ENCODE measurements at places on chromosomes 7 and 10.
A peak's percentile ranks its signal among the peaks of the same experiment; 100 is the strongest.

DNA sequence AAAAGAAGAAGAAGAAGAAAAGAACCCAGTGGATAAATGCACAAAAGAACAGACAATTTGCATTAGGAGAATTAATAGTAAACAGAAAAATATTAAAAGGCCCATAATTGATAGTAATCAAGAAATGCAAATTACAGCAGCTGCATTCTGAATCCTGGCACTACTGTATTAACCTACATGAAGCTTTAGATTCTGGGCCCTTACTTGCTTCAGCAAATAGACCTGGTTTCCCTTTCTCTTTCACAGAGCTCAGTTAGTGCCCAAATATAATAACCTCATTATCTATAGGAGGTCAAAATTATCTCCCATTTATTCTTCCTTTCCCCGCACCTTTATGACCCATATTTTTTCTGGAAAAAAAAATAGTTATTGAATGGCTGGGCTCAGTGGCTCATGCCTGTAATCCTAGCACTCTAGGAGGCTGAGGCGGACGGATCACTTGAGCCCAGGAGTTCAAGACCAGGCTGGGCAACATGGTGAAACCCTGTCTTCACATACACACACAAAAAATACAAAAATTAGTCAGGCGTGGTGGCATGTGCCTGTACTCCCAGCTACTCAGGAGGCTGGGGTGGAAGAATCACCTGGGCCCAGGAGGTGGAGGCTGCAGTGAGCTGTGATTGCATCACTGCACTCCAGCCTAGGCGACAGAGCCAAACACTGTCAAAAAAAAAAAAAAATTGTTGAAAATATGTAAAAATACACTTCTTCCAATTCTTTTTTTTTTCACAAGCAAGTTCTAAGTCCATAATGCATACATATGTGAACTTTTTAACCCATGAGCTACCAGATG, 36.0 kb upstream of the PIK3AP1 start:
- DNase-seq, result no peak

DNA sequence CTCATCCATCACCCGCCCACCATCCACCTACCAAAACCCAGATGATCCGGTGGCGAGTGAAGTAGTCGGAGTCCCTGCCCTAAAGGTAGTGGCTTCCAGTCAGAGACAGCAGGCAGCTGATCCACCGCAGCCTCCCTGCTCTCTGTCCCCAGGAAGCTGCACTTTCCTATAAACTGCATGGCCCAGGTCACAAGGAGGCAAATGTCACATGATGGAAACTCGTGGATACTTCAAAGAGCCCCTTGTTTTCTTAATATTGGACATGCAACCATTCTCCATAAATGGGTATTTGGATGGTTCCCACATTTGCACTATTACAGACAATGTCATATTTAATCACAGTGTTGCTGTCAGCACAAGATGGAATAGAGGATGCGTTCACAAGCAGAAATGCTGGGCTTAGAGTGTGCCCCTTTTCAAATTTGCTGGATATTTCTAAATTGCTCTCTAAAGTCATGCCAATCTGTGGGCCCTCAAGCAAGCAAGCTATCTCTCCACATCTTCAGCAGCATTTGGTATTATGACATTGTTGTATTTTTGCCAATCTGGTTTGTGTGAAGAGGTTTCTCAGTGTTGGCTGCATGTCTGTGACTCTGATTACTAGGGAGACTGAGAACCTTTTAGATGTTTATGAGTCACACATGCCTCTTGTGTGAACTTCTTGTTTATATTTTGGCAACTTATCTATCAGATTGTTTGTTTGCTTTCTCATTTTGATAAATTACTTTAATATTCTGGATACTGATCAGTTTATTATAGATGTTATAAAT, 822.0 kb downstream of the TNS3 start:
- no peak for DNase-seq

- DNase-seq, result no peak
These were observed 2.2 kb upstream of the DLX5 start for GRCh38 chr7:97026715-97027426.

DNA sequence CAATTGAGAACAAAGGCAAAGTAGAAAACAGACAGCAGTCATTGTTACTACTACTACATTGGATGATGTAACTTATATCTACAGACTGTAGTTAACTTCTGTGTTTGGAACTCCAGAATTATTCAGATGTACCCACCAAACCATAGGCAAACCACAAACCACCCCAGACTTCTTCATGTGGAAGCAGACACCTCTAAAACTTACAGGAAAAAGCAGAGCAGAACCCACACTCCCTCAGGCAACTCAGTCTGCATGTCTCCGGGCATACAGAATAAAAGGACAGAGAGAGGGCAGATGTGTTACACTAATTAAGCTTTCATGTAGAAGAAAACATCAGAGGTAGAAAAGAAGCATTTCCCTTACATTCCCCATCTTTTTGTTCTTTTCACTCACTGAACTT, 9.0 kb downstream of the LSM5 start:
- DNase-seq, result no peak

DNA sequence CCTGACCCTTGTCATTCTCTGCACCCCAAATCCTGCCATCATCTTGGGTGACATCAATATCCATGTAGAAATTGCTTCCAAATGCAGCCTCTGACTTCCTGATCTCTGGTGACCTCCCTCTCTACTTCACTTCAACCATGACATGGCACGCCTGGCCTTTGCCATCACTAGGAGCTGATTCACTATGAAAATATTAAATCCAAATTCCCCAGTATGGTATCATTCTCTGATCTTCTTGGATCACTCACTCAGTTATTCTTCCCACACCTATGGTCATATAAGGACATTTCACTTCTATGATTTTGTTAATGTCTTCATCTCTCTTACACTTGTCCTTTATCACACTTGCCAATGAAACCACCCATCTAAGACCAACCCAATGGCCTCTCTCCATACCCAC, 73.7 kb upstream of the ODAD2 start:
- DNase-seq, result peak; percentile 17

- peak; percentile 4 for DNase-seq
These were observed 63.6 kb upstream of the TRIM24 start for GRCh38 chr7:138396251-138397070.

DNA sequence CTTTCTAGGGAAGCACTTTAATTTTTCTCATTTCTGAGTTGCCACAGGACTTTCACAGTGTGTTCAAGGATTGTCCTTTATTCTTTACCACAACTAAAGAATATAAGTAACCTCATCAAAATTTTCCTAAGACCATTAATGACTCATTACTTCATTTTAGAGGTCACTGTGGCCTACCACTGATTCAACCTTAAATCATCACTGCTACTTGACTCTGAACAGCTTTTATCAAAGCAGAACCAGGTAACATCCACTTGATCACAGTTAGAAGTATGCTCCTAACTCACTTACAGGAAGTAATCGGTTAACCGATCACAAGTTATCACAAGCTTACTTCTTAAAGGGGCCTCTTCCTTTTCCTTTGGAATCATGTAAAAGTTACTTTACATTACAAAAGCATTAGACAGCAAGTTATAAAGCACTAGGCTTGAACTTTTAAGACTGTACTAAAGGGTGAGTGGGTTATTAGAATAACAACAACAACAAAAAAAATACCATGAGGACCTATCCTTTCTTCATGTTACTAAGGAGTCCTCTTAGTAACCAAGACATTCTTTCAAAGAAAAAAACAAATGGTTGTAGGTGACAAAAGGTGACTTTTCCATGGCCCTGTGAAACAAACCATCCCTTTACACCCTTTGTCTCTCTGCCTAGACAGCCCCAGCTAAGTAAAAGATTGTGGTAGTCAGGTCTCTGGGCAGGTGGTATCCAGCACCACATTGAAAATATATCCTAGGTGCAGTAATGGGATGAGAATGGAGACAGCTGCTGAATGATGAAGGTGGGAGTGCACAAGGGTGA, 40.0 kb upstream of the PDK4 start:
- DNase-seq, result no peak

DNA sequence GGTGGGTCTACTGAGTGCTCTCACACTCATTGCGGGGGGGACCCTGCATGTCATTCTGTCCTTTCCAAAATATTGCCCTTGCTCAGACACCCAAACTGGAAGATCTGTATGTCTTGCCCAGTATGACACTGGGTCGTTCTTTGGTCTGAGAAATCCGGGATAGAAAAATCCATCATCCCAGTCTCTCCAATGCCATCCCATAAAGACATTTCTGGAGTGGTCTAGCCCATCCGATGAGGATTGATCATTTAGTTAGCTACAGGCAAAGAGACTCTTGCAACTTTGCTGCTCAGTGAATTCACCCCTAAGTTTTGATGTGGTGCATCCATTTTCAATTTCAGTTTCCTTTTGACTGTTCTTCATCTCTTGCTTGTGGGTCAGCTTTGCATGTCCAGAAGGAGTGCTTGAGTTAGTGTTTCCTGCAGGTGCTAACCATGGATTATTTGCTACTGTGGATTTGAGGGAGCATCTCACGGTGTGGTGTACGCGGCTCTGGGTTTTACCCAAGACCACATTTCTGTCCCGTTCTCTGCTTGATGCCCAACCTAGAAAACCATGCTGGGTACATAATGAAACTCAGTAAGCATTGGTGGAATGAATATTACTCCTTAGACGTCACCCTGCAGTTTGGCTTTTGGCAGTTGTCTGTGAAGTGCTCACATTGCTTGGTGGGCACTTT, 247.0 kb upstream of the MKI67 start:
- DNase-seq, result no peak

DNA sequence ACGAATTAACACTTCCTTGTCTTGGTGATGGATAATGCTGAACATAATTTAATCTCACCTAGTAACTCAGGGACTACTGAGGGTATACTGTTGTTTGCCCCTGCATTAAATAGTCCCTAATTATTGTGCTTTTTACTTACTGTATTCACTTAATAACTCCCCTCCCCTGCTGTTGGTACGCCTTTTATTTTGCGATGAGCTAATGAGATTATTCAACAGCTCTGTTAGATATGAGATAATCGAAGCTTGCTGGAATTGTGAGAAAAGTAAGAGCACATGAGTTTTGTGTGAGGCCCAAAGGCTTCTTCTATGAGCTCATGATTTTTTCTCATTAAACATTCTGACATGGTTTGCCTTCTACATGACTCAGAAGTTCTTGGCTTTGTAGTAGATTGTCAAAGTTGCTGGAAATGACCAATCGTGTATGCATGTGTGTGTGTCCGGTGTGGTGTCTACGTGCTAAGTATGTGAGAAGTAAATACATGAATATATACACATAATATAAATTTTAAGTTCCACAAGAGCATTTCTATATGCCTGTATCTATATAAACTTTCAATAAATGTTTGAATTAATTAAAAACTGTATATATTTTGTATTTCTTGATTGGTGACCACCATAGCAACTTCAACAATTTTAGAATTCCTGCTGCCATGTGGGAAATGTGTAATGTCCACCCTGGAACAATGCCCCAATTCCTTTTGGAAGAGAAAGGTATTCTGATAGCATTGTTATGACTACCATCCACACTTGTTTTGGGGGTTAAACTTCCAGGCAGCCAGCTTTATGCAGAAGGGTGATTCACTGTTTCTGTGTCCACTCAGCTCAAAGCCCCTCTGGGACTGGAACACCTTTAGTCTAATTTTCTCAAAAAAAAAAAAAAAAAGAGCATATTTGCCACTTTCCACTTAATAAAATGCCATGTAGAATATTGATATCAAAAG, 106.2 kb downstream of the SAMD9 start:
- DNase-seq, result peak; percentile 81

- peak; percentile 29 for DNase-seq
These were observed 1.8 kb downstream of the SEMA3C start for GRCh38 chr7:80916770-80917741.

DNA sequence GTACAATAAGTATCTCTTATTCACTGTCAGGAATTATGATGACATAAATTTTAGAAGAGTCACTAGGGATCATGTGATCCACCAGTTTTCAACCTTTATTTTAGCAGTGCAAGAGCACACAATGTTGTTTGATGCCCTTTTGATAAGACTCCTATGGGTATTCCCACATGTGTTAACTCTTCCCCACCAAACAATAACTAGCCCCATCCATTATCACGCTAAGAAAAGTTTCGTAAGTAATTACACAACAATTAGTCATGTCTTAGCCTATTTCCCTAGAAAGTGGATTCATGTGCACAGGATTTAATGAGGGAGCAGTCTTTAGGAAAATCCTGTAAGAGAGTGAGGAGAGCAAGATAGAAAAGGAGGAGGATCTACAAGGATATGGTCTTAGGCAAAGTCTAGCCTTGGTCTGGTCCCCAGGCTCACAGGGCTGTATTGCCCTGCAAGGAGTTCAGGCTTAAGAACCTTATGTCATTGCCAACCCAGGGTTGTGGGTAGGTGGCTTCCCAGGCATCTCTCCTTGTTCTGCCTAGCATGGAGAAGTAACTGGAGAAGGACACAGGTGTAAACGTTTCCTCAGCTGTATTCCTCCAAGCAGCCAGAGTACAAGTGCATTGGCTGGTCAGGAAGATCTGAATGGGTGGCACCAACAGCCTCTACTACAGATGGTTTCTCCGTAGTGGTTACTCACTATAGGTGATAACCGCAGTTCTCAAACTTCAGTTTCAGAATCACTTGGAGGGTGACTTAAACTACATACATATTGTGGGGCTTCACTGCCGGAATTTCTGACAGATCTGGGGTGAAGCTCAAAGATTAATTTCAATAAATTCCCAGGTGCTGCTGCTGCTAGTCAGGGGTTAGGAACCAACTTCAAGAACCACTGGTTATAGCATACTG, 574.5 kb downstream of the SUGCT start:
- DNase-seq, result peak; percentile 10

GRCh38 chr10:37619336-37619735, 238.1 kb downstream of the ZNF248 start:
- DNase-seq, result no peak

DNA sequence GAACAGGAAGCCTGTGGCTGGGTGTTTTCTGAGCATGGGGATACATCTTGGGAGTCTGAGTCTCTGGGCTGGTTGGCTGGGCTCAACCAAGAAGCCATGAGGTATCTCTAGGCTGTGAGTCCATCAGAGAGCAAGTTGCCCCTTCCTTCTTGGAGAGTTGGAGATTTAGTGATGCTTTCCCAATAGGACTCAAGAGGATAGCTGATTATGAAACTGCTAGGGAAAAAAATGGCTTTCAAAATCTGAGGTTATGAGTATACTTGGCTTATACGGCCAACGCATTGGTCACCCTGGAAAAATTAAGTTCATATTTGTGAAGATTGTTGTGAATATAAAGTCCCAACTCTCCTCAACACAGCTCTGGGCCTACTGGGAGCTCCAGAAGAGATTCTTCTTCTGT, 162.7 kb upstream of the KMT2E start:
- DNase-seq, result no peak

DNA sequence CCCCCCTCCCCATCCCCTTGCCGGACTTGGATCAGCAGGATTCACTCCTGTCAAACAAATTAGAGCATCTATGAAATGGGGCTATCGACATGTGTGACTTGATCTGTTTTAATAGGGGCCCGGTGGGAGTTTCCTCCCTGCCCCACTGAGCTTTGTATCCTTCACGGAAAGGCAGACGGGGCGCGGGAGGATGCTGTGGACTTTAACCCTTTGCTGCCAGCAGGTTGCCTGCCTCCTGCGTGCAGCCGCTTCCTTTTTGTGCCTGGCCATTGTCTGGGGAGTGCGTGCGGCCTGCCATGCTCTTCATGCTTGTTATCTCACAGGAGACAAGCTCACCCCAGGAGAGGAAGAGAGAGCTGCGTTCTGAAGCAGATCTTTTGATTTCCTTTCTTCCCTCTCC, 512.8 kb upstream of the GALNT17 start:
- no peak for DNase-seq

GRCh38 chr7:148296994-148297644, 293.4 kb upstream of the C7orf33 start:
- no peak for DNase-seq

Measured in trophoblast cell (in vitro differentiated cells and primary cell).